ENCODE measurements at places on chromosomes 7 and 10.

DNA sequence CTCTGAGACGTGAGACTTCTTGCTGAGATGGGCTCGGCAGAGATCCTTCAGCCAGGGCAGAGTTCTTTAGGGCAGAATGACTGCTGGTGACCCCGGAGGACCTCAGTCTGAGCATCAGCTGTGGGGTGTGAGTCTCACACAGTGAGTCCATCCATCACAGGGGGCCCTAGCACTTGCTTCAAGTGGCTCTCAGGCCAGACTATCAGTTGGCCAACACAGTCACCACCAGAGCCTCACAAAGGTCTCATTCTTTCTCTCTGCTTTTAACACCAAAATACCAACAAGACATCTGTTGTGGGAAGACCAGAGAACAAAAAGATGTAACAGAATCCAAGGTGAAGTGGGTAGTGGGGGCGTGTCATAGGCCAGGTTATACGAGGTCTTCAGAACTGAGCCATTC, 345.6 kb upstream of the NRP1 start:
- DNase-seq: no peak

DNA sequence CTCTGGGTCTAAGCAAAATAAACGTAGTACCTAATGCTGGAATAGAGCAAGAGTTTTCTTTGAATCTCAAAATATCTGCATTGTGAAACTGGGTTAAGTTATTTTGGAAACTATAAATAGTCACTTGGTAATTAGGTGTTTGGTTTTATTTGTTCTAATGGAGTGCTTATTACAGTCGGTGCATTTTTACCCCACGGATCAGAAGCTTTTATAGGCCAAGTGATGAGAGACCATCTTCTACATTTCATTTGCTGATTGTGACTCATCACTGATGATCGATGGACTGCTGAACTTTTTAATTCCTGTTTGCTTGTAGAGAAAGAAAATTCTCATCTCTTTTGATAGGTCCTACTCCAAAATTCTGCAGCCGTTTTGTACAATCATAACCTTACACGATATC, 28.2 kb downstream of the MGMT start:
- no peak for DNase-seq

- DNase-seq: no peak
Measured at GRCh38 chr7:3408814-3409595, 108.0 kb downstream of the SDK1 start.

GRCh38 chr10:19966751-19967150, 150.5 kb downstream of the PLXDC2 start:
- DNase-seq: no peak

DNA sequence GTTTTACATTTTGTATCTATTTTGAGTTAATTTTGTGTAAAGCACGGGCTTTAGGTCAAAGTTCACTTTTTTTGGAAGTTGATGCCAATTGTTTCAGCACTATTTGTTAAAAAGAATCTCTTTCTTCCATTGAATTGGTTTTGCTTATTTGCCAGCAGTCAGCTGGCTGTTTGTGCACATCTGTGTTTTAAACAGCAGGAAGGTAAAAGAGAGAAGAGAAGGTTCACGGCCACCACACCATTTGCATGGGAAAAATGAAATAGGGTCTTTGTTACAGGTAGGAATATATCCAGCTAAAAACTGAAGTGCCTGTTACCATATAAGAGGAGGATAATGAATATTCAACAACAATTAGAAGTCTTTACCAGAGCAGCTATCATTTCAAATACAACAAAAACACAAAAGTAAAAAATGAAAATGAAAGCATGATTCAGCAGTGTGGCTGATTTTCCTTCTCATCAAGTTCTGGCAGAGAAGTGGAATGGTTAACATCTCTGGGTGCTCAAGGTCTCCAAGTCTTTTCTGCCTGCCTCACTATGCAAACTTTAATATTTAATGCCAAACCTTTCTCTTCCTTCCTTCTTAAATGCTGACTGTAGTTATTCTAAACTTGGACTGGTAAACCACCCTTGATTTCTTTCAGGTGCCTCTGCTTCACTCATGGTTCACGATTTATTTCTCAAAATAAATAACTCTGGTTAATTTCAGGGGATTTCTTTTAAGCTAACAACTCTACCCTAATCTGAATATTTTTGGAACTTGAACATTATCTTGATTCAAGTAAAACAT, 841.5 kb downstream of the GRM8 start:
- no peak for DNase-seq

GRCh38 chr10:119549247-119549999, 6.9 kb upstream of the RGS10 start:
- DNase-seq: no peak

DNA sequence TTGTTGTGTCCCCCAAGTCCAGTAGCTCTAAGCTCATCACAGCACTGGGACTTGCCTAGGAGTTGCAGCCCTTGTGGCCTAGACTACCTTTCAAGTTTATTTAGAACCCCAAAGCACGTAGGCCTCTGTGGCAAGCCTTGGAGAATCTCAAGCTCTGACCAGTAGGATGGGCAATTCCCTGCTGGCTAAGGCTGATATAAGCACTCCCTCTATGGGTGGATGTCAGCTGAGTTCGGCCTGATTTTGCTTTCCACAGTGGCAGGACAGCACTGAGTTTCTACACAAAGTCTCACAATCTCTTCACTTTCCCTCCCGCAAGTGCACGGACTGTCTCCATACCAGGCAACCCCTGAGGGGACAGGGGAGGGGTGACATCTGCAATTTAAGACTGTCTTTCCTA, 886.4 kb upstream of the LRRN3 start:
- DNase-seq: no peak

GRCh38 chr7:153675131-153675530, 377.1 kb upstream of the DPP6 start:
- DNase-seq: no peak

DNA sequence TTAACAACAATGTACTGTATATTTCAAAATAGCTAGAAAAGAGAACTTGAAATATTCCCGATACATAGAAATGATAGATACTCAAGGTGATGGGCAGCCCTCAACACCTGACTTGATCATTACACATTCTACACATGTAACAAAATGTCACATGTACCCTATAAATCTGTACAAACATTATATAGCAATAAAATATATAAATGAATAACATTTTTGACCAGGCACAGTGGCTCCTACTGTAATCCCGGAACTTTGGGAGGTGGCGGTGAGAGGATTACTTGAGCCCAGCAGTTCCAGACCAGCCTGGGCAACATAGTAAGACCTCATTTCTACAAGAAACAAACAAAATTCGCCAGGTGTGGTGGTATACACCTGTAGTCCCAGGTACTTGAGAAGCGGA, 659.5 kb upstream of the NRP1 start:
- no peak for DNase-seq

DNA sequence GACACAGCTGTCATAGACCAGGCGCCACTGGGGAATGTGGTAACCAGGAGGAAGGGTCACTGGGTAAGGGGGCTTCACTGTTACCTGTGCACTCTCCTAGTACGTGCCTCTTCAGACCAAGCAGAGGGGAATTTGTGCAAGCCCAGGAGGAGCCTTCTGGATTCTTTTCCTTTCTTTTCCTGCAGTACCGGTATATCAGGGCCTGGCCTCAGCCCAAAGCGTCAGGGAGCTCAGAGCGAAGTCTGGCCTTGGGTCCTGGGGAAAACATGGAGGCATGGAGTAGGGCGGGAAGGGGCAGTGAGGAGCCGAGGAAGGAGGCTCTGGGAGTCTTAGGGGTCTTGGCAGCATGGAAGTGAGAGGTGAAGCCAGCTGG, 133.6 kb upstream of the GDF10 start:
- DNase-seq: no peak

DNA sequence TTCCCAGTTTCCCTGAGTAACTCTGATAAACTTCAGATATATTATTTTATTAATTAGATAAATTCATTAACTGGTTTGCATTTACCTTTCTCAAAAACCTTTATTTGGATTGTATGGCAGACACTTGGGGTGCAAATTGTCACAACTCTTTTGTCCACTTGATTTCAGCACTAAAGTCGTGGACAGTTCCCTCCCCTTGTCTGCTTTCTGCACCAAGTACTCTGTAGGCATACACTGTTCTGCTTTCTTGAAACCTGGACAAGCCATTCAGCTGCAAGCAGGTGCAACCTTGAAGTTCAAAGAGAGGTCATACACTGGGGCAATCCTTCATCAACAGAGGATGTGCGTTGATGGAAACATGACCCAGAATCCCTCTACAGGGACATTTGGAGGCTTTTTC, 162.9 kb downstream of the ARL5B start:
- peak; percentile 15 for DNase-seq

GRCh38 chr10:10788761-10789160, 228.9 kb upstream of the CELF2 start:
- no peak for DNase-seq

- DNase-seq: no peak
Measured at GRCh38 chr7:134703782-134704181, 57.1 kb downstream of the BPGM start.

- no peak for DNase-seq
Measured at GRCh38 chr7:123131961-123132360, 67.8 kb downstream of the SLC13A1 start.

DNA sequence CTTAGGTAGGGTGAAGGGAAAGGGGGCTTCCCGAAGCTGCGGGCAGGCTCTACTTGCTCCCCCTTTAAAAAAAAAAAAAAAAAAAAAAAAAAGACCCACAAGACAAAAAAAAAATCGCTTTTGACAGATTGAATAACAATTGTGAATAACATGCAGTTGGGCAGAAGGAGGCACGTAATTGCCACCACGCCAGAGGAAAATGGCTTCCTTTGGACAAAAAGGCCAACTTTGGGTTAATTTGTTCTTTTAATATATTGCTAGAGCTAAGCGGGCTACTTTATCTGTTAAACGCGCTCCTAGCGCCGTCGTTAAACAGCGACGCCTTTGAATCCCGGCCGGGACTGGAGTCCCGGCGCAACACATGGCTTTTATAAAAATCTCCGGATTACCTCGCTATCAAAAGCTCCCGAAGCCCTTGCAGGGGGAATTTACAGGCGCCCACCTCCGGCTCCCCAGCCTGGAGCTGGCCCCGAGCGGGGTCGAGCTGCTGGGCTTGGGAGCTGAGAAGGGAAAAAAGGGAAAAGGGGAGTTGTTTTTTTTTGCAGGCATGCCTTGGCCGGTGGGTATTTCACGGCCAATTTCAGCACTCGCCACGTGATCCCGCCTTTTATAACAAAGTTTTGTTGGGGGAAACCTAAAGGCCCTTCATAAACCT, 1.2 kb downstream of the HOXA11 start:
- no peak for DNase-seq

DNA sequence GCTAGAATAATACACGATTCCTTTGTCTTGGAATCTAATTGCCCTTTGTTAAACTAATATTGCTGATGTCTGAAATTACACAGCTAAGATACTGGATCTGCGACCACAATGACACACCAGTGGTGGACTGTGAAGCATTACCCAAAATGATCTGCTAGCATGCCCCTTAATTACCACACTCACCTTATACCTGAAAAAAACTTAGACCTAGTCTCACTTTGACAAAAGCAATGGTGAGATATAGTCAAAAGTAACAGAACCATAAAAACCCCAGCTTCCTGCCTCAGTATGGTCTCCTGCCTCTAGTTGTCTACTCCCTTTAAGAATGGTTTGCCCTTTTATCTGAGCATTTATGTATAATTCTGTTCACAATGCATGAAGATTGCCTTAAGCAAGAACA, 20.8 kb upstream of the ERVW-1 start:
- DNase-seq: no peak

- DNase-seq: peak; percentile 83
Measured at GRCh38 chr7:130356876-130357611, 12.4 kb downstream of the CPA5 start.

DNA sequence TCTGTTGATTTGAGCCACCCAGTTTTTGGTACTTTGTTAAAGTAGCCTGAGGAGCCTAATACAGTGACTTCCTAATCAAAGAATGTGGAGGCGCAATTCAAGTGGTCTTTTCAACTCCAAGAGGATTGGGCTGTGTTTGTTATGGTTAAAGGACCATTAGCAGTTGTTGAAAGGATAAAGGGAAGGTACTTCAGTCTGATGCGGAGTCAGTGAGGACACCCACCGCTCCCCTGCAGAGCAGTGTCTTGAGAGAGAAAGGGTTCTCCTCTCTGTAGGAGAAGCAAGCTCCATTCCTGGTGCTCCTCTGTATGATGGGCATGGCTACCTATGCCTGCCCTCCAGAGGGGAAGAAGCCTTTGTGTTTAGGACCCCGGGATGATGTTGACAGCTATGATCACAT, 590.6 kb upstream of the C7orf33 start:
- DNase-seq: no peak

GRCh38 chr7:47320296-47320695, 261.6 kb downstream of the TNS3 start:
- no peak for DNase-seq

DNA sequence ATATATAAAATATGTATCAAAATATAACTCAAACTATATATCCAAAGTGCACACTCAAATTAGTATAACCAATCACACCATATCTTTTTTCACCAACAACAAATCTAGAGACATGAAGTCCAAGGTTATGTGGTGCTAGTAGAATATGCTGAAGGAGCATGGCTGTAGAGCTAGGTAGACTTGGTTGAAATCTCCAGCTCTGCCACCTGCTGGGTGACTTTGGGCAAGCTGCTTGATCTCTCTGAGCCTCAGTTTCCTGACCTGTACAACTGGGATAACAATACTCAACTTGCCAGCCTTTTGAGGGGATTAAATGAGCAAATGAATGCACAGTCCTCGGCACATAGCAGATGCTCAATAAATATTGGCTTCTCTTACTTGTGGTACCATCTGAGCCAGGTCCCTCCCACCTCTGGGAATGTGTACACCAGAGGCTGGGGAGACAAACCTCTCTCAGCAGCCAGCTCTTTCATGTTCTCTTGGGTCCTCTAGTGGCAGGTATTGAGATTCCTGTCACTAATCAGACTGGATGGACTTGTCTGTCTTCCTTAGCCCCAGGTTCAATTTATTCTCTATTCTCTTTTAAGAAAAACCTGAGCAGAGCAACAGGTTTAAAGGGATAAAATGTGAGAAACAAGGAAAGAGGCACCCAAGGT, 94.3 kb upstream of the PDE1C start:
- peak; percentile 84 for DNase-seq

DNA sequence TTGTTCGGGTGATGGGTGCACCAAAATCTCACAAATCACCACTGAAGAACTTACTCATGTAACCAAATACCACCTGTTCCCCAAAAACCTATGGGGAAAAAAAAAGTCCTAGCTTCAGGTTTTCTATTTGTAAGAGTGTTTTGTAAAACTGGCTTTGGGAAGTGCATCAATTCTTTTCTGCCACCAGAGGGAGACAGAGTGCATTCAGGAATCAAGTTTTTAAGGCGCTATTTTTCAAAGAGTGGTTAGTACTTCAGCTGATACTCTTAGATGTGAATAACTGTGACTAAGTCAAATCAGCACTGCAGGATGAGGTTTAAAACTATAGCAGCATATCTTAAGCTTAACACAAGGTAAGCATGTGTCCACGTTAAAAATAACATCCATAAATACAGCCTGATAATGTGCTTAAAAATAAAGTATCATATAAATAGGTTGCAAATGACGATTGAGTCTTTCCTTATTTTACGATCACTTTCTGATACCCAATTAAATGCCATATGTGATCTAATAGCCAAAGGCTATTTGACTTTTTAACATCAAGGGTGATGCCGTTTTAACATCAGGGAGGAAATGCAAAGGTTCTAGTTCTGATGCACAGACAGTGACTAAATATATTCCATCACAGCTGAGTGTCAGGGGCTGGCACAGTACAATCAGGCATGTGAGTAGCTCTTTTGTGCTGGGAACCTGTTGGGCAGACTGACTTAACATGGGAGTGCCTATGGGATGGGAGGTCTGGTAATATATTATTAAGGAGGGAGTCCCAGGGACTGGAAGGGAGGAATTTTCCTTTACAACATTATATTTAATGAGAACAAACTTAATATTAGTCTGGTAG, 10.6 kb upstream of the LYZL2 start:
- peak; percentile 82 for DNase-seq

All from adipocyte (in vitro differentiated cells).